Pancreas (tissue), 10 donors: ENCODE measurements at places on chromosomes 1 and 21.

DNA sequence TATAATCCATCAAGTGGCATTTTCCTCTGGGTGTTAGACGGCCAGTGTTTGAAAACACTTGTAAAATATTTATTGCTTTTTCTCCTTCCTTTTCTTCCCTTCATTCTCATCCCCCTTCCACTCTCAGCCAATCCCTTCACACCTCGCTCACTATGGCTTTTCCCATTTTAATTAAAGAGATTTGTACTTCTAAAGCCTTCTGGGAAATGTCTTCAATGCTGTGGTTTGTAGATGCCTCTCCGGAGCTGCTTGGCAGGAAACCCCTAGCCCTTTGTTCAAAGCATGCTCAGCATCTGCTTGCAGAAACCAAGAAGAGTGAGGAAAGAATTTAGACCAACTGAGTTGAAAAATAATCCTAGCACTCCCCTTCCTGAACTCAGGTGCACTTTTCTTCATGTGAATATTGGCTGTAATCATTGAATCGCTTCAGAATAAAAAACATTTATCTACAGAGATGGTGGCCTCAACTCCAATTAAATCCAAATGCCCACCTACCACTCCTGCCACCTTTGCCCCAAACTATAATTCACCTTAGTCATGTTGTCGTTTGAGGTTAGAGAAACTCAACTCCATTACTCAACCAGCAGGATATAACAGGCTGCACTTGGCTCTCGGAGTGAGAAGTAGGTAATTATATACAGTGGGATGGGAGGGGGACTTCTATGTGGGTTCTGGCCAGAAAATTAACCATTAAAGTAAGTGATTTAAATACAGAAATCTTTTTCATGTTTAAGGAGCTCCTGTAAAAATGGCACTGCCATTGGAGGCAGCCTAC lies 659.4 kb upstream of the CAMK1G start:
- H3K27me3 ChIP-seq, result no peaks in the 10 kb centered on the region
- no peak overlapping the region for H3K4me3 ChIP-seq
- H3K36me3 ChIP-seq, result no peaks in the 10 kb centered on the region
- no peaks in the 10 kb centered on the region for H3K4me1 ChIP-seq
- DNase-seq, result no peak

DNA sequence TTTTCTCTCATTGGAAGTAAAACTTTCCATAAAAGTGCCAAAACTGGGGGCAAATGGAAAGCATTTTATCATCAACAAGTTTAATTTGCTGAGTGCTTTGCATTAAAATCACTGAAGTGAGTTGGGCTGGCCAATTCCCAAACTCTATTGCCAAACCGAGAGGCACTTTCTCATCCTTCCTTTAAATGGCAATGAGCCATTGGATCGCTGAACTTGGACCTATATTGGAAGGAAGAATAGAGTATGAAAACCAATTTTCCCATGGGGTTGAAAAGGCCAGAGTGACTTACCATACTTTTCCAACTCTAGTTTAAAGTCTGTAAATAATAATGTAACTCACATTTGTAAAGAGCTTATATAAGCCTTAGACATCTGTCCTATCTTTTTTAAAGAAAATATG lies 189.1 kb upstream of the C1orf87 start:
- H3K27ac ChIP-seq, result no peak overlapping the region
- H3K4me3 ChIP-seq, result no peak overlapping the region
- H3K36me3 ChIP-seq, result no peaks in the 10 kb centered on the region
- no peak for DNase-seq
- no peaks in the 10 kb centered on the region for H3K27me3 ChIP-seq

DNA sequence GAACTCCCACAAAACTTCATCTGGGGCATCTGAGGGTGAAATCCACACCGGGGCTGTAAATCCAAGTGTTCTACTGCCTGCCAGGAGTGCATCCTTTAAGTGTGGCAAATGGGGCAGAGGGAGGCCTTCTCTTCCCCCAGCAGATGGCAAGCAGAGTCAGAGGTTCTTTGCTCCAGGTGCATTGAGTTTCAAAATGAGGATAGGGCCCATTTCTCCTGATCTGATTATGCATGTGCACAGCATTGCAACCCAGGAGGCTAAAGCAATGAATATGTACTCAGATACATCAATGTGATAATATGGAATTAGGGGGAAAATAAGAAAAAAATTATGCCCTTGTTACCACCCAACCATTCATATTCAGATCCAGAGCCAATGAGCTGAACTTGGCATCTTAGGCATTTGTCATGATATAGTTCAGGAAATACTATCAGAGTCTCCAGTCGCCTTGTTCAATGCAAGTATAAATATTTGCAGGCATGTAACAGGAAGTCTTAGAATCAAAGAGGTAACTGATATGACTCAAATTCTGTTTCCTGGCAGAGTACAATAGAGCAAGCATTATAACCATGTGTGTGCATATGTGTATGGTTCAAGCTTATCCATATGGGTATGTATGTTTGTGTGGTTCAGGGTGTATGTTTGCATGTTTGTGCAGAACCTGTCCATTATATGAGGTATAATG lies 473.8 kb upstream of the PKN2 start:
- H3K4me3 ChIP-seq, result no peak overlapping the region
- no peaks in the 10 kb centered on the region for H3K4me1 ChIP-seq
- no peaks in the 10 kb centered on the region for H3K27me3 ChIP-seq
- H3K27ac ChIP-seq, result no peak overlapping the region
- DNase-seq, result no peak

- no peaks in the 10 kb centered on the region for H3K4me1 ChIP-seq
- H3K27ac ChIP-seq, result no peak overlapping the region
- H3K4me3 ChIP-seq, result no peak overlapping the region
- DNase-seq, result no peak
- peaks cover 4% of the 10 kb centered on the region for H3K36me3 ChIP-seq
- H3K27me3 ChIP-seq, result no peaks in the 10 kb centered on the region
Measured at GRCh38 chr1:51750729-51751128, 127.8 kb downstream of the NRDC start.

- no peak overlapping the region for H3K4me3 ChIP-seq
- no peaks in the 10 kb centered on the region for H3K27me3 ChIP-seq
- no peak overlapping the region for H3K27ac ChIP-seq
- H3K4me1 ChIP-seq, result peaks cover 9% of the 10 kb centered on the region
- peak; percentile 45 for DNase-seq
- H3K36me3 ChIP-seq, result no peaks in the 10 kb centered on the region
Measured at GRCh38 chr1:95039360-95040031, 33.3 kb downstream of the ALG14 start.

GRCh38 chr1:208071435-208072031 lies 160.6 kb upstream of the CD34 start:
- no peak for DNase-seq
- H3K27ac ChIP-seq, result no peak overlapping the region
- no peaks in the 10 kb centered on the region for H3K4me1 ChIP-seq
- no peak overlapping the region for H3K4me3 ChIP-seq

- H3K4me1 ChIP-seq, result no peaks in the 10 kb centered on the region
- no peak overlapping the region for H3K27ac ChIP-seq
- no peaks in the 10 kb centered on the region for H3K36me3 ChIP-seq
- H3K4me3 ChIP-seq, result no peak overlapping the region
- DNase-seq, result no peak
Measured at GRCh38 chr1:117068580-117068979, 8.5 kb downstream of the TTF2 start.

- H3K36me3 ChIP-seq, result no peaks in the 10 kb centered on the region
- DNase-seq, result no peak
- no peaks in the 10 kb centered on the region for H3K27me3 ChIP-seq
- H3K4me3 ChIP-seq, result no peak overlapping the region
Measured at GRCh38 chr1:181014477-181015250, 8.0 kb downstream of the STX6 start.

DNA sequence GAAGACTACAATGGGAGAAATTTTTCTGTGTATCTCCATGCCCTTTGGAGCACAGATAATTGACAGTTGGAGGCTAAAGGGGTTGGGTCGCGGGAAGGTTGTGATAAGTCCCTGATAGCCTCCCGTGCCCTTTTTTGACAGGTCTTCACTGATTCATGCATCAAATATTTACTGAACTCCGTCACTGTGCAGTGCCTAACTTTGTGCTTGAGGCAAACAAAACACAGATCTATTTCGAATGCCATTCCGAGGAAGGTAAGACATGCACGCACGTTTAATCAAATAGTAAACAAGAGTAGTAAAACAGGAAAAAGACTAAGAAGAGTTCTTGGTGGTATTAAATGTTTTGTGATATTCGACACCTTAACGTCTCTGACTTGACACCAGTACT lies 494 bp upstream of the PIP5K1A start:
- DNase-seq, result no peak
- H3K4me3 ChIP-seq, result no peak overlapping the region
- H3K27ac ChIP-seq, result peak overlapping the region; percentile 66
- no peaks in the 10 kb centered on the region for H3K27me3 ChIP-seq
